Naive thymus-derived CD4-positive, alpha-beta T cell (primary cell): ENCODE measurements at places on chromosomes 1 and 21. TPM values are rescaled to one million over a fixed set of nuclear protein-coding genes. Genes with fewer than 3 reads are reported as not detected.

DNA sequence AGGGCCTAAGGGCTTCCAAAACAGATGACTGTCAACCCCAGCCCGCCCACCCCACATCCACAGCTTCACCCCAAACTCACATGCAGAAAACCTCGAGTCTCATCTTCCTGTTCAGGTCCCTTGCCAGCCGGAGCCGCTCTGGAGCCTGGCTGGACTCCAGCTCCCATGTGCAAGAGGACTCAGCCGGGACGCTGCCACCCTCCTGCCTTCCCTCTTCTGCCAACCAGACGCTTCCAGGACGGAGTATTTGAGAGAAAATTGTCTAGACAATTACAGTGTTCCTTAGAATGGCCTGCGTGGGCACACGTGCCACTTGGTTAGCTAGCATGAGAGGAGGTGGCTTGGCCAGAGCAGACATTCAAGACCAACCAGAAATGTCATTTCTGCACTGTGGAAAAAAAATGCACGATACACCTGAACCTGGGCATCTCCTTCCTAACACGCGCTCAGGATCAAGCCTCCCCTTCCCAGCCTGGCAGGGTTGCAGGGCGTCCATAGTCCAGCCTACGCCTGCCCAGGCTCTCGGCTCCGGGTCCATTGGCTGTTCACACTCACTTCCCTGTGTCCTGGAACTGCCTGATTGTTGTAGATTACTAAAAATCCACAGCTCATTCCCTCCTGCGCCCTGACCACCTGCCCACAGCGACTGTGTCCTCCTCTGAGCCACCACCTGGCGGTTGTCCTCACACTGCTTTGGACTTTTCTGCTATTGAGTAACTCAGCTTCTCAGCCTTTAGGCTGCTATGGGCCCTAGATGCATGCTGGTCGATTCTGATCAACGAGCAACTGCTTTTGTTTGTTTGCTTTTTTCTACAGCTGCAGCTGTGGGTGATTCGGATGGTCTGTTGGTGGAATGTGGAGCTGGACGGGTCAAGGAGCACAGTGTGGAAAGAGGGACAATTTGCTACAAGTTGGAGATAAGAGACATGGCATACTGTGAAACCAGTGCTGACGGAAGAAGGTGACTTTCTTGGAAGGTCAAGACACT, at the start of gene CLDN14:
CLDN14 (minus strand) TSS at position 708 of the 988 bp plus-strand sequence. CDS start 18,427 bp downstream, outside the sequence.
- no peak within 1 kb of the TSS for H3K4me3 ChIP-seq
- no peak for DNase-seq
- H3K4me1 ChIP-seq: no peaks in the 10 kb centered on the region
- H3K27ac ChIP-seq: no peak within 1 kb of the TSS
- H3K36me3 ChIP-seq: no peaks in the 10 kb centered on the region
- H3K27me3 ChIP-seq: no peaks in the 10 kb centered on the region

- peaks cover 83% of the 10 kb centered on the region for H3K4me1 ChIP-seq
- no peak overlapping the region for H3K4me3 ChIP-seq
- H3K36me3 ChIP-seq: no peaks in the 10 kb centered on the region
- H3K27me3 ChIP-seq: no peaks in the 10 kb centered on the region
- no peak for DNase-seq
These were observed 62.6 kb downstream of the MAN1C1 start for GRCh38 chr1:25679171-25679570.

DNA sequence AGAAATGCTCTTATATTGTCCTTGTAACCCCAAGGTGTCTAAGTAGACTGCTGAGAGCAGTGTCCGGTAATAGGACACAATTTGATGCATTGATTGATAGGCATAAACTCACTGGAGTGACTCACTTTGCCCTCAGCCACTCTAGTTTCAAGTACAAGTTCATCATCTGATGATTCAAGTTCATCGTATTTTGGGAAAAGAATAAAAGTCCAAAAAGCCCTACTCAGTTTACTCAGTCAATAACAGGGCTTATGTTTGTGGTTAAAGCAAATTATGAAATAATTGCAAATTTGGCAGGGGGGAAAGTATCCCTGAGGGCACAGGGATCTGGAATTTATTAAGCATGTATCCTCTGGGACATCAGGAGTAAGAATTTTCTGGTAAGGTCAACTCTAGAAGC, 7.6 kb upstream of the ATF3 start:
- H3K27me3 ChIP-seq: no peaks in the 10 kb centered on the region
- no peak for DNase-seq
- no peak overlapping the region for H3K4me3 ChIP-seq
- H3K27ac ChIP-seq: no peak overlapping the region
- no peaks in the 10 kb centered on the region for H3K36me3 ChIP-seq
- H3K4me1 ChIP-seq: peaks cover 3% of the 10 kb centered on the region

Gene ILDR2
- polyA plus RNA-seq: not detected

Gene ZNF678
- polyA plus RNA-seq: 7.1 TPM

Gene L1TD1
- polyA plus RNA-seq: not detected
